ENCODE measurements at places on chromosomes 11 and 22.

DNA sequence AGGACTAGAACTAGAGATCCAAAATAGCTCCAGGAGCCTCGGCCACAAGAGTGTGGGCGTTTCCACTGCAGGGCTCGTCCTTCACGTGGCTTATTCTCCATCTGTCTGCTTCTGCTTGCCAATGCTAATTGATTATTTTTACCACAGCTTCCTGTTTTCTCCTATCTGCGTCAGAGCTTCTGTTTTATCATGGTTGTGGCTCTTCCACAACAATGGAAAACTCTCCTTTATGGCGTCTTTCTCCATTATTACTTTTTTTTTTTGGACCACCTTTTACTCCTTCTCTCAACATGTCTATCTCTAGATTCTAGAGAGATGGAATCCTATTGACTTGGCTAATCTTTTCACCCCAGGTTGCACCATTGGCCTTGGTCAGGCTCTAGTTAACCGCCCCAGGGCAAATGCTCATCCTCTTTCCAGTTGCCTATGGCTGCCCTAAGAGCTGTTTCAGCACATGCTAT lies 25.9 kb downstream of the CAT start:
- no peak for DNase-seq

GRCh38 chr22:49582678-49583077 lies 245.0 kb downstream of the BRD1 start:
- DNase-seq = no peak

DNA sequence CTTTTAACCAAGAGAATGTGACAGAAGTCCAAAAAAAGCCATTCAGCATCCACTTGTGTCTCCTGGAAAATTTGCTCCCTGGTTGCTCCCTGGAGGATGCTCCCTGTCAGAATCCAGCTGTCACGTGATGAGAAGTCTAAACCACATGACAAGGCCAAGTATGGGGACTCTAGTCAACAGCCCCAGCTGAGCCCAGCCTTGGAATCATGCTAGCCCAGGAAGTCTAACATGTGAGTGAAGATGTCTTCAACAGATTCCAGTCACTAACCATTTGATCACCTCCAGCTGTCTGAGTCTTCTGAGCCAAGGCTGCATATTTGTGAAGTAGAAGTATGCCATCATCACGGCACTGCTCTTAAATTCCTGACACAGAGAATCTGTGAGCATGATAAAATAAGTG lies 4.2 kb downstream of the OR56B4 start:
- no peak for DNase-seq

GRCh38 chr22:42937164-42937843 lies 77.6 kb downstream of the PACSIN2 start:
- DNase-seq = no peak

- DNase-seq = no peak
These were observed 65.7 kb upstream of the LMO1 start for GRCh38 chr11:8329336-8329735.

GRCh38 chr22:47370448-47371262 lies 608.2 kb downstream of the TBC1D22A start:
- no peak for DNase-seq

DNA sequence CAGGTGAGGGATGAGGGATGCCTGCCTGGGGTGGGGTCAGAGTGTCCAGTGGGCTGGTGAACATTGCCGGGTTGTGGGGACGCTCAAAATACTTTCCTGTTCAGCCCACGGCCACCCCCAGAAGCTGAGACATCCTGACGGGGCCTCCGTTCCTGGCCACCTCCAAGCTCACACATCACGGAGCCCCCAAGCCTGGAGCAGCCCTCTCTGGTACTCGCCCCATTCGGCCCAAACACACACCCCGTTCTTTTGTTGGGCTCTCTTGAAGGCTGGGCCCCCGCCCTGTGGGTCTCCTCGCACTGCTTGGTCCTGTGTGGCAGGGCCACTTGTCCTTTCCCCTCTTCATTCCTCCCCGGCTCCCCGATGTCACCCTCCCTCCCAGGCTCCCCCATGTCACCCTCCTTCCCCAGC lies 442.6 kb downstream of the TBC1D22A start:
- DNase-seq = no peak

- no peak for DNase-seq
These were observed 2.6 kb downstream of the PRDX5 start for GRCh38 chr11:64320556-64320955.

DNA sequence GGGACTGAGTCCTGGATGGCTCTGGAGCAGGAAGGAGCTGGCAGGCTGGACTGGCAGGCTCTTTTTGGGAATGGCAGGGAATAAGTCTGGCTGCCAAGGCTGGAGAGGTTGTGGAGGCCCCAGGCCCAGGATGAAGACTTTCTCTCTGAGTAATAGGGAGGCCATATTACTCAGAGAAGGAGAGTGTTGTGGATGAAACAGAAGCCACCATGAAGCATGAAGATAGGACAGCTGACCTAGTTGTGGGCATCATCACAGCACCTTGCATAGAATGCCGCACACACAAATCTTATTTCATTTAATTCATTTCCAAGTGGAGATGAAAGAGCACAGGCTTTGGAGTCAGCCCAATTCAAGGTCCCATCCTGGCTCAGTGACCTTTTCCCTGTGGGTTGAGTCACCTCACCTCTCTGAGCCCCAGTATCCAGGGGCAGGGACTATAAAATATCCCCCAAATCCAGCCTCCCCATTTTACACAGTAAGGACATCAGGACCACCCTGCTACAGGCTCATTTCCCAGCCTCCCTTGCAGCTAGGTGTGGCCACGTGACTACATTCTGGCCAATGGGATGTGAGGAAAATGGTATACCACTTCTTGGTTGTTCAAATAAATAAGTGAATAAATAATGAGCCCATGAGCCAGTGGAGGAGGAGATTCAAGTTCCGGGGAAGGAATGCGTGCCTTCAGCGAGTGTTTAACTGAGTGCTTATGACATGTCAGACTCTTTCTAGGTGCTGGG lies 9.4 kb downstream of the CYTH4 start:
- no peak for DNase-seq

DNA sequence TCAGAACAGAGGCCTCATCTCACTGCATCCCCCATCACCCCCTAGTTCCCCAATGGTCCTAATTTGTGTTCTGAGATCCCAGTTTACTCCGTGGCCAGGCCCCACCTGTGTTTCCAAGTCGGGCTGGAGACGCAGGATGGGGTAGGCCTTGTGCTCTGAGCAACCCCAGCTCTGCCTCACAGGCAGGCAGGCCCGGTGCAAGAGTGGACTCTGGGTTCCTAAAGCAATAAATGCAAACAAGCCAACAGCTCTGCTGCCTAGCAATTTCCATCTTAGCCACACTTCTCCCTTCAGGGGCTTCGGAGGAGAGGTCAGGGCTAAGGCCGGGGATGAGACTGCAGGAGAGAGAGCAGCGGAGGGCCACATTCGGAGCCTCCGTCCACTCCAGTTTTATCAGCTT lies 2.5 kb upstream of the EPS8L2 start:
- no peak for DNase-seq

Data from stimulated activated CD4-positive, alpha-beta T cell treated with anti-CD3 and anti-CD28 coated beads, Interleukin-1b, Interleukin-23, amount 100 ng/mL, for 1 hour (primary cell).